AG09319 (cell line): ENCODE measurements at places on chromosomes 5 and 9.

GRCh38 chr9:109378316-109378715 is 57.5 kb upstream of the EPB41L4B start:
- no peak for DNase-seq

GRCh38 chr9:134306636-134307600 is 19.3 kb upstream of the RXRA start:
- no peak for DNase-seq

DNA sequence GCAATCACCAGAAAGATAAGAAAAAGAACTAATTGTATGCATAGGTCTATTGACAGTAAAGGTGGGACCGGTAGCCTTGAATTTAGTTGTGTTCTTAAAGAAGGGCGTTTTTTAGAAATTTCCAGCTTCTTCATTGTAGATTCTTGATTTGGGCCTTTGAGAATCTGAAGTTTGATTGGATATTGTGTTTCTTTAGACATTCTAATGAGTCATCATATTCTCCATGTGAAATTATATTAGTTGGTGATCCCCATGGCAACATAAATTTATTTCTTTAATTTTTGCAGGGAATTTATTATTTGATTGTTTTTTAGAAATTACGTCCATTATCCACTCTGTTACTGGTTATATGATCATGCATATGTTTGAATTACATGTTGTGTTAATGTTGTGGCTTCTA is 63.6 kb downstream of the MAN2A1 start:
- no peak for DNase-seq

DNA sequence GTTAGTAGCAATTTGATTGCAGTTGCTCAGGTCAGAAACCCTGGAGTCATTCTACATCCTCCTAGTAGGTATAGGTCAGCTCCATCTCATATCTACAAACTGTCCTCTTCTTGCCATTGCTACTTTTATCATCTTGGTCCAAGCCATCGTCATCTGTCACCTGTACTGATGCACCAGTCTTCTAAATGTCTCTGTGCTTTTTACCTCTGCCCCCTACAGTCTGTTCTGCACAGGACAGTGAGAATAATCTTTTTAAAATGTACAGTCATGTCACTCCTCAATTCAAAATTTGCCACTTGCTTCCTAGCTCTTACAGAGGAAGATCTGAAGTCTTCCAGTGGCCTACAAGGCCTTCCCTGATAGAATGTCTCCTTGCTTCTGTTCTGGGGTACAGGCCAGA is 6.8 kb downstream of the NNT start:
- no peak for DNase-seq

DNA sequence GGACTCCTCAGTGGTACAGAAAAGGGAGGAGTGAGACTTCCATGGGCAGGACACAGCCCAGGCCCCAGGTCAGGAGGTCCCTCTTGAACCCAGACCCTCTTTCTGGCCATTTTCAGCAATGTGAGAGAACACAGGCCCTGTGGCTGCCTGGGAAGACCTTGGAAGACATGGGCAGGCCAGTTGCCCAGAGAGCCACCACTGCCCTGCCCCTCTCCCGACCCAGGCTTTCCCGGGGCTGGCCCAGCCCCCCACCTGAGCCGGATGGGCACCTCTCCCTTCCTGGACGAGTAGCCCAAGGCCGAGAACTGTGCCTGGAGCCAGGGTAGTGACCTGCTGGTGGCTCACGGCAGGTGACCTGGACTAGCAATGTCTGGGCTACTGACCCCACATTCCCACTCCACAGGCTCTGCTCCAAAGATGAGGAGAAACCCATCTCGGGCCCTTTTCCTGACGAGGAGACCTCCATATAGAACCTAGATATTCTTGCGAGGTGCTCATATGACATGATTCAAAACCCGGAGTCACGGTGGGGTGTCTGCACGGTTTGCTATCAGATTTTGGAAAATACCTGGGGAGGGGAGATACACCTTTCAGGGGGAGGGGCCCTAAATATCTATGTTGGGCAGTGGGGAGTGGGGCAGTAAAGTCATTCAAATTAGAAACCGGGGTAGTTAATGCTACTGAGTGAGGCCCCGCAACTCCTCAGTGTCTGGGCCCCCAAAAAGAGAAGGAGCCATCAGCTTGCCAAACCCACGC is 59.4 kb downstream of the ZNF354C start:
- no peak for DNase-seq

- no peak for DNase-seq
Measured at GRCh38 chr5:68126886-68127285, 88.7 kb upstream of the PIK3R1 start.

GRCh38 chr9:73402081-73403028 is 250.7 kb downstream of the ANXA1 start:
- no peak for DNase-seq

- DNase-seq, result no peak
Measured at GRCh38 chr9:92965061-92965758, 17.9 kb downstream of the FGD3 start.

GRCh38 chr5:117475919-117476318 is 901.3 kb upstream of the SEMA6A start:
- DNase-seq, result no peak

GRCh38 chr5:165863239-165863638 is 2357.8 kb downstream of the MAT2B start:
- DNase-seq, result no peak

- no peak for DNase-seq
Measured at GRCh38 chr9:38009990-38010389, 59.0 kb downstream of the SHB start.

DNA sequence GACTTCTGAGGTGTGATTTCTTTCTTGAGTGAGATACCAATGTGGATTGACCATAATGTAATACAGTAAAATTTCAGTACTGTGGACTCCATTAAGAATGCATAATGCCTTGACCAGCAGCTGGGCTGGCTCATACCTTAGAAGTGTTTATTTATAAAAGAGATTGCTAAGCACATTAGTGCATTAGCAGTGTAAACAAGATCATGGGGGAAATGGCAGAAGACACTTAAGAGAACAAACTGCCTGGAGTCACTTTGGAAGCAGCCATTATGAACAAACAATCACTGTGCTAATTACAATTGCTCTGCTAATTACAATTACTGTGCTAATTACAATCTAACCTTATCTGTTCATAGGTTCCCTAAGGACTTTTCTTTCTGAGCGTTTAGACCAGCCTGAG is 104.2 kb downstream of the TRIM32 start:
- DNase-seq, result no peak

- DNase-seq, result no peak
Measured at GRCh38 chr9:128106181-128106939, 21.2 kb downstream of the PTGES2 start.
